ENCODE measurements at places on chromosomes 12 and 14.
A peak's percentile ranks its signal among the peaks of the same experiment; 100 is the strongest.

GRCh38 chr12:33267641-33268040 lies 172.0 kb downstream of the SYT10 start:
- DNase-seq = no peak

DNA sequence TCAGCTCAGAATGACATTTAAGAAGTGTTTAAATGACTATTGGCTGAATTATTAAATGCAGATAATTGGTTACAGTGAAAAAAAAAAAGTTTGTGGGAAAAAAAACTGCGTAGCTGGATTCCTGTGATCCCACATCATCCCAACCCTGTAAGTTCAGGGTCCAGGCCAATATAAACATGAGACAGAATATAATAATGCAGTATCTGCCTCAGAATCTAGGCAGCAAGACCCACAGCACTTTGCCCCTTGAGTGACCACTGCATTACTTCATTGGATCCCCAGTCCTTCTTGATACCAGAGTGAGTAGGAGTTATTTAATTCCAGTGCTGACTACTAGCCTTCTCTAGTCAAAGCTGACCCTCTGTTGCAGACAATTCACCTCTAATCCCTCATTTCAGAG lies 272.6 kb downstream of the CCER1 start:
- no peak for DNase-seq

DNA sequence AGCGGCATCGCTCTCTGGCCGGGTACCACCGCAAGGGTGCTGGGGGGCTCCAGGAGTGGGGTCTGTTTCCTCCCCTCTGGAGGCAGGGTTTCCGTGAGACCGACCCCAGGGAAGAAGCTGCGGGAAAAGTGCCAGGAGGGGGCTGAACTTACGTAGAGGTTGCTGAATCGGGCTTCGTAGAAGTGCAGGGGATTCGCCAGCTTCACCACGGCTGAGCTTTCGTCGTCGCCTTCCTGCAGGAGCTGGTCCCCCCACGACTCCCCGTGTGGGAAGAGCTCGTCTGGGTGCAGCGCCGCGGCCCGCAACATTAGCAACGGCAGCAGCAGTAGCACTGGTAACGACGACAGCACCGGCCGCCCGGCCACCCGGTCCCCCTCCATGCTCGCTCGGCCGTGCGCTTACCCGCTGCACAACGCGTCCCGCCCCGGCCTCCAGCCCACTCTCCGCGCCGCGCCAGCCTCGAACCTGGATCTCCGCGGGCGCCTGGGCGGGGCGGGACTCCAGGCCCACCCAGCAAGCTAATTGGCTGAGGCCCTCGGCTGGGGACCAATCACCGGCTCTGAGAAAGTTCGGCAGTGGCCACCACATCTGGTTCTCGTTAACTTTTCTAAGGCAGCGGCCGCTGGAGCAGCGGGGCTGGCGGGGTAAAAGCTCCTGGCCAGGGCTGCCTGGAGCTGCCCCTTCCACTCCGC lies at the start of gene NID2:
NID2 (minus strand) TSS at position 445 of the 692 bp plus-strand sequence; CDS start at position 380, 65 bp downstream.
- DNase-seq = peak; percentile 2

- DNase-seq = peak; percentile 66
Observed at GRCh38 chr12:64610660-64611340, 505 bp downstream of the RASSF3 start.

- DNase-seq = no peak
Observed at GRCh38 chr14:81234278-81234677, 13.5 kb upstream of the GTF2A1 start.

GRCh38 chr12:78229591-78230101 lies 399.0 kb downstream of the NAV3 start:
- no peak for DNase-seq

DNA sequence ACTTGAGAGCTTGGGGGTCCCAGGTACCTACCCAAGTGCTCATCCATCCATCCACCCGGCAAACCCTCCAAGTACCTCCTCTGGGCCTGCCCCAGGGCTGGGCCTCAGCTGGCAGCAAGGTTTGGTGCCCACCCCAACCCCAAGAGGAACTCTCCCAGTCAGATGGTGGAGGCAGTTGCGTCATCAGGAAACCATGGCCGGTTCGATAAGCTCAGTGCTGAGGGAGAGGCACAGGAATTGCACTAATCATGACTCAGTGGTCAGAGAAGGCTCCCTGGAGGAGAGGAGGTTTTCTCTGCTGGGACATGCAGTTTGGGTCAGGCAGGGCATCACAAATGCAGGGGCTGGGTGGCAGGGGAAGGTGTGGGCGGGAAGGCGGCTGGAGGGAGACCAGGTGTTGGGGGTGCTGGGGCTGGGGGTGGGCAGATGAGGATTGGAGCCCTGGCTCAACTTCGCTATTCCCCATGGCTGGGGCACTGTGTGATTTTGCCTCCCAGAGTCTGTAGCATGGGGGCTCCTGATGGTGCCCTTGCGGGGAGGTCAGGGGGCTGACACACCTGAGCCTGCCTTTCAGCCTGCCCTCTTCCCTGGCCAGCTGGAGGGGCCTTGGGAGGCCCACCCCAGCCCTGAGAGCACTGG lies 32.2 kb downstream of the SH2B3 start:
- no peak for DNase-seq

GRCh38 chr14:101521473-101521915 lies 39.8 kb upstream of the DIO3 start:
- DNase-seq = no peak

DNA sequence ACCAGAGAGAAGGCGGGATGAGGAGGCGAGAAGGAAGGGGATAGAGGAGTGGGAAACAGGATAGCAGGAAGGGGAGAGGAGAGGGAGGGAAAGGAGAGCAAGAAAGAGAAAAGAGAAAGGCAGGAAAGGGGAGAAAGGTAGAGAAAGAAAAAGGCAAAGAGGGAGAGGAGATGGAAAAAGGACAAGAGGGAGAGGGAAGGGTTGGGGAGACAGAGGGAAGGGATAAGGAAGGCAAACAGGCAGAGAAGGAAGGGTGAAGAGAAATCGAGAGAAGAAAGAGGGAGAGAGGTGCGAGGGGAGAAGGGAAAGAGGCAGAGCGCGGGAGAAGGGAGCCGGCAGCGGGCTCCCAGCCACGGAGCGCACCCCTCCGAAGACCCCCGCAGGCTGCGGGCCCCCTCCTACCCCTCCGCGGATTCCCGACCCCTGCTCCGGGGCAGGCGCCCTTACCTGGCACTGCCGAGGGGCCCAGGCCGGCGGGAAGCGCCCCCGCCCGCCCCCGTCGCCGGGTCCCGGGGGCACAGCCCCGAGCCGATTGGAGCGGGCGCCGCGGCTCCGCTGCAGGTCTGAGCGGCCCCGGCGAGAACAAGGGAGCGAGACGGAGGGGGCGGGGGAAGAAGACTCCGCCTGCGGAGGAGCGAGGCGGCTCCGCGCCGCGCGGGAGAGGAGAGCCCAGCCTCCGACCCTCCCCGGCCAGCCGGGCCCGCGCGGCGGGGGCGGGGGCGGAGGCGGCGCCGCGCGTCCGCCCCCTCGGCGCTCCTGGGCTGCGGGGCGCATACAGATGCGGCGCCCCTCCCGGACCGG lies at the start of gene CDH24:
CDH24 (minus strand) TSS at position 565 of the 801 bp plus-strand sequence. CDS start 1,787 bp downstream, outside the sequence.
- DNase-seq = peak; percentile 59

GRCh38 chr14:40911141-40911540 lies 695.5 kb upstream of the LRFN5 start:
- DNase-seq = no peak

DNA sequence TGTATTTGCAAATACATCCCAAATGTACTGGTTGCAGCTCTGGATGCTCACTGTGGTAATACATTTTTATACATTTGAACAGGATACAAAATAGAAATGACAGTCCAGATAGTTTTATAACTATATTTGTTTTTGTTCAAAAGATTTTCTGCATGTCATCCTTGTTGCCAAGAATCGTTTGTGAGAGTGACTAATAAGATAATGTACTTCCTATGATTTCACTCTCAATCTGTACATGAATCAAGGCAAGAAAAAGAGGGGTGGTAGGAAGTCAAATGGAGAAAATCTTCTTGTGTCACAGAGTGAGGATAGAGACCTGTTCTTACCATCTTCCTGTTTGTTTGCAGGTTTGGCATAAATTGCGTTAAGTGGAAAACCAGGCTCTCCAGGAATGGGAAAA lies 13.9 kb downstream of the ARPC3 start:
- no peak for DNase-seq

DNA sequence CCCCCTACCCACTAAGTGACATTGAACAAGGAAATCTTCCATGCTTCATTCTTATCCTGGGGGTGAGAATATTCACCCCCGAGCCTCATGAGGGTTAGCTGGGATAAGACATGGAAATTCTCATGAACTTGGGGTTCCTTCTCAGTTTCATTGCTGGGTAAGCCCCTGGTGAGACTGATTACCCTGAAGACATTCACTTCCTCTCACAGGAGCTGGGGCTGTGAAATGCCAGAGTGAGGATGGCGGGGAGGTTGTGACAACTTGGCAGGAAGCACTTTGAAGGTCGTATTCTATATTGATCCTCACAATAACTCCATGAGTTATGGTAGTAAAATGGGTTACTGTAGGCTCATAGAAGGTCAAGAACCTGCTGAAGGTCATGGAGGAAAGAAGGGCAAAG lies 43.5 kb downstream of the ESRRB start:
- no peak for DNase-seq

GRCh38 chr12:86543716-86544115 lies 287.5 kb upstream of the MGAT4C start:
- DNase-seq = no peak

DNA sequence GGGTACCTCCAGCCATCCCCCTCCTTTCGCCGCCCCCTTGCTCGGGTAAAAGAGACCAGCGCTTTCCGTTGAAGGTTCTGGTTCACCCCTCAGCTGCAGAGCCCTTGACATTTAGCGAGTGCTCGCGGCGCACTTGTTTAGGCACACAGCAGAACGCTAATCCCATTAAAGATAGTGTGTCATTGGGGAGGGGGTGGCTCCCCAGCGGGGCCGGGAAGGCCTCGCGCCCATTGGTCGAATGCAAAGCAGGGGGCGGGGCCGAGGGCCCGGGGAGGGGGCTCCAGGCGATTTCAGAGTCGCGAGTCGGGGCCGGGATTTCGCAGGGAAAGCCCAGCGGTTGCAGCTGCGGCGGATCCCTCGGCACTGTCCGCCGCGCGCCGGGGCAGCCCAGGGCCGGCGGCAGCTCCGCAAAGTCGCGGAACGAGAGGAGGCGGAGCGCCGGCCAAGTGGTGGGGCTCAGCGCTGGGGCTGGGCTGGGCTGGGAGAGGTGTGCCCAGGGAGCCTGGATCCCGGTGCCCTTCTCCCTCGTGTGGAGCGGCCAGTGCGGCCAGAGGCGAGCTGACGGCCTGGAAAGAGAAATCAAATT lies 122.9 kb downstream of the TSPAN9 start:
- DNase-seq = no peak

GRCh38 chr14:96735526-96735925 lies 61.7 kb upstream of the VRK1 start:
- DNase-seq = no peak

GRCh38 chr14:102916347-102917055 lies 6.0 kb upstream of the AMN start:
- DNase-seq = no peak

- no peak for DNase-seq
Observed at GRCh38 chr12:106704081-106704480, 70.4 kb upstream of the RIC8B start.

DNA sequence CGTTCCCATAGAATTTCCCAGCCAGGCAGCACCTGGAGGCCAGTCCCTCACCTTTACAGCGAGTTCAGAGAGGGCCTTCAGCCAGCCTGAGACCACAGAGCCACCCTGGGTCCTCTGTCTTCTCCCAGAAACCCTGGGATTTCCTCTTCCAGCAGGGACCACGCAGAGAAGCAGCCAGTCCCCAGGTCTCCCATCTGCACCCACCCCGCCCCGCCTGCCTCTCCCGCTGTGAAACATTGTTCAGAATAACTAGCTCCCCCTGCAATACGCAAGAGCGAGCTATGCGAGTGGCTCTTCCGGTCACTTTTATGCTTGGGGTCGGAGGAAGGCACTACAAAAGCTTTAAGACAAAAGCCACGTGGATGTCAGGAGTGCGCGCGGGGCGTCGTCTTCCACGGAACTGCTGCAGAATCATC lies 77.8 kb downstream of the SERPINA3 start:
- no peak for DNase-seq

DNA sequence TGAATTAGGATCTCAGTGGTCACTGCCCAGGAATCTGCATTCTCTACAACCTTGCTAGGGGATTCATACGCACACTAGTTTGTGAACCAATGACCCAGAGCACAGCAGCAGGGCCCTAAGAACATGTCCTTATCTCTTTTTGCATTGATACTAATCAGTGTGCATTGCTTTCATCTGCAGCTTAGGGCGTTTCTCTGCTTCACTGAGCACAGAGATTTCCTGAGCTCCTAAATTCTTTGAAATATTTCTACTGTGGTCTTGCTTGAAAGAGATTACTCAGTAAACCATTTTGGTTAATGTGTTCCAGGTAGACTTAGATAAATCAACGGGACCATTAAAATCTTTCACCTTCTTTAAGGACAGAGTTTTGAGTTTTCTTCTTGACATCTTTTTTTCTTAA lies 351.3 kb upstream of the KITLG start:
- DNase-seq = no peak

DNA sequence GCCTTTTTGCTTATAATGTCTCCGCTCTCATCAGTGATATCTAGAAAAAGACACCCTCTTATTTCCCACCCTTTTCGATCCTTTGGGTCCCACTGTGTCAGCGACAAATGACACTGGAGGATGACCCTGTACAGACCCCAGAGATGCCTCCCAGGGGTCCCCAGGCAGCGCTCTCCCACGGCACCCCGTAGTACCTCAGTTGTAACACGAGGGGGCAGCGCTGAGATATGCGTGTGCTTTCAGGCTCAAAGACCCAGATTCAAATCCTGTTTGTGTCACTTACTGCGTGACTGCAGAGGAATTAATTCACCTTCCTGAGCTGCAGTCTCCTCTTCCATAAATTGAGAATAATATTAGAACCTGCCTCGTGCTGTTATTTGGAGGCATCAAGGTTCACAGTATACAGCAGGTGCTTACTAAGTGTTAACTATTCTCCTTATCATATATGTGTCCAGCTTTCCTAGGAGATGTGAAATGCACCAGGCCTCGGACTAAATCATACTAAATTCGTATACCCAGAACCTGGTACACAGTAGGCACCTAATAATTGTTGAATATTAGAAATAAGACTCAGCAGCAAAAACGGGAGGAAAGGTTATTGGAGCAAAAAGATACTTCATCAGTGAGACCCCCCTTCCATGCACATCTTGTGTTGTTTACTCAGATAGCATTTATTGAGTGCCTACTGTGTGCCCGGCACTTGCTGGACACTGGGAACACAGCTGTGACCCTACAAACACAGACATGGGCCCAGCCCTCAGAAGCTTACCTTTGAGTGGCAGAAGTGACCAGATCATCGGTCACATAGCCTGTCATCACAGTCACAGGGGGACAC lies 99.9 kb downstream of the PHETA1 start:
- no peak for DNase-seq

DNA sequence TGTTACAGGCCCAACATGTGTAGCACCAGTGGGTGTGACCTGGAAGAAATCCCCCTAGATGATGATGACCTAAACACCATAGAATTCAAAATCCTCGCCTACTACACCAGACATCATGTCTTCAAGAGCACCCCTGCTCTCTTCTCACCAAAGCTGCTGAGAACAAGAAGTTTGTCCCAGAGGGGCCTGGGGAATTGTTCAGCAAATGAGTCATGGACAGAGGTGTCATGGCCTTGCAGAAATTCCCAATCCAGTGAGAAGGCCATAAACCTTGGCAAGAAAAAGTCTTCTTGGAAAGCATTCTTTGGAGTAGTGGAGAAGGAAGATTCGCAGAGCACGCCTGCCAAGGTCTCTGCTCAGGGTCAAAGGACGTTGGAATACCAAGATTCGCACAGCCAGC lies 8.6 kb downstream of the BCL2L14 start:
- DNase-seq = no peak

- no peak for DNase-seq
Observed at GRCh38 chr14:26621807-26622560, 24.2 kb upstream of the NOVA1 start.
